Stimulated activated CD8-positive, alpha-beta memory T cell treated with anti-CD3 and anti-CD28 coated beads, Interleukin-2, amount 100 ng/mL, for 1 hour (primary cell): ENCODE measurements at places on chromosomes 7 and 10.
A peak's percentile ranks its signal among the peaks of the same experiment; 100 is the strongest.

DNA sequence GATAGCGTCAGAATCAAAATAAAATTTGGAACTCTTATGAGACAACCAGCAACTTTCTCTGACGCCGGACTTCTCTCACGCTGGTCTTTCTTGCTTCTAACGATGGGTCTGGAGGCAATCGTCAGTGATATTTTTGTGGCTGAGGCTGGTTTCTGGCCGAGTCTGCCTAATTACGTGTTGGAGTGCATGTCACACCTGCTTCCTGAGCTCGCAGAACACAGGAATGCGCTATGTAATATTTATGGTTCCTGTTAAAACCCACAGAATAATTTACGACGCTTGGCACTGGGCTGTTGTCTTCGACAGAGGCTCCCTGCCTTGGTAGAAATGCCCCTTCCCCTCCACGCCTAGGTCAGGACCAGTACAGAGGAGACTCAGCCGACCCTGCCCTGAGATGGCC, 64.9 kb downstream of the NPTX2 start:
- no peak for DNase-seq

DNA sequence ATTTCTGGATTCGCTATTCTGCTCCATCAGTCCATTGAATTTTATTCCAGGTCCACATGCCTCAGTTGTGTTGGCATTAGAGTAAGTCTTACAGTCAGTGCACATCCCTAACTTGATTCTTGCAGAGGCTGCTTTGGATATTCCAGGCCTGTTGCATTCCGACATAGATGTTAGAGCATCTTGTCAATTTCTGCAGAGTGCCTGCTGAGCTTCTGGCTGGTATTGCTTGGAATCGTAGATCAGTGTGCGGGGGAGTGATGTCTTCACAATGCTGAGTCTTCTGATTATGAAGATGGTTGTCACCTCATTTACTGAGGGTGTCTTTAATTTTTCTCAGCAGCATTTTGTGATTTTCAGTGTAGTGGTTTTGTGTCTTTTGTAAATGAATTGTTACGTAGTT, 45.2 kb downstream of the INPP5A start:
- DNase-seq, result no peak

DNA sequence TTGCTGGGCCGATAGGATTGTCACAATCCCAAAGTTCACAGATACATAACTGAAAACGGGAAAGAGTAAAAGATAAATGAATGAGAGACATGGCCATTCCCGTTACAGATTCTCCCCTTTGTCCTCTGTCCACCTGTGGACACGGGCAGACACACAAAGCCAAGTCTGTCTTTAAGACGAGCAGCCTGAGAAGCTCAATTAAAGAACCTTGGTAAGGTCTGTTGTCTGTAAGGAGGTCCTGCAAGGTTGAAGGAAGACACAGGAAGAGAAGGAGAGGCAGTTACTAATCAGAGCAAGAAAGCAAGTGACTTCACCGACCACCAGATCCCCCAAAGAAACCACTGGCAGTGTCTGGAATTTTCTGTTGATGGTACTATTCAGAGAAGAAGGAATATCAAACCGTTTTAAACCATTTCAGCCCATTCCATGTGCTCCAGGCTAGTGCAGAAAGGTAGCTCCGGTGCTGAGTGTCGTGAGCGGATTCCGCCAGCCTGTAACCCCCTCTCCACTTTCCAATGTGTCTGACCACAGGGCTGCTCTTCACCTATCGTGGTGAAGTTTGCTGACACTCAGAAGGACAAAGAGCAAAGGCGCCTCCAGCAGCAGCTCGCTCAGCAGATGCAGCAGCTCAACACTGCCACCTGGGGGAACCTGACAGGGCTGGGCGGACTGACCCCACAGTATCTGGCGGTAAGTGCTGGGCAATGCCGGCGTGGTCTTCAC, 252.6 kb downstream of the CELF2 start:
- DNase-seq, result peak; percentile 41

GRCh38 chr7:120996333-120996987, 7.9 kb downstream of the CPED1 start:
- DNase-seq, result no peak

DNA sequence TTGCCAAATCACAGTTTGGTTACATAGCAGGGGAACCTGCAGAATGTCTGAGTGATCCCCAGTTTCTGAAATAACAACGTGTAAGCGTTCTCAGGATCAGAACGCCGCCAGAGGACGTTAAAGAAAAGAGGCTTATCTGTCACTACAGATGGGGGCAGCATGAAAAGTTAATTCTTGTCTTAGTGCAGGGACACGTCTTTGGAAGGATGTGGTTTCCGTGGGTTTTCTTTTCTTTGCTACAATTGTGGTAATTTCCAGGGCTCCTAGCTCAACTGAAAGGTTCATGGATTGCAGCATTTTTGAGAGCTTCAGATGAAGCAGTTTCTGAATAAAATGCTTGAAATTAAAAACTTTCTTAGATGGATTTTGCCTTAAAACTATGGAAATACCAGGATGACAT, 106.6 kb downstream of the PRKCQ start:
- DNase-seq, result peak; percentile 20

DNA sequence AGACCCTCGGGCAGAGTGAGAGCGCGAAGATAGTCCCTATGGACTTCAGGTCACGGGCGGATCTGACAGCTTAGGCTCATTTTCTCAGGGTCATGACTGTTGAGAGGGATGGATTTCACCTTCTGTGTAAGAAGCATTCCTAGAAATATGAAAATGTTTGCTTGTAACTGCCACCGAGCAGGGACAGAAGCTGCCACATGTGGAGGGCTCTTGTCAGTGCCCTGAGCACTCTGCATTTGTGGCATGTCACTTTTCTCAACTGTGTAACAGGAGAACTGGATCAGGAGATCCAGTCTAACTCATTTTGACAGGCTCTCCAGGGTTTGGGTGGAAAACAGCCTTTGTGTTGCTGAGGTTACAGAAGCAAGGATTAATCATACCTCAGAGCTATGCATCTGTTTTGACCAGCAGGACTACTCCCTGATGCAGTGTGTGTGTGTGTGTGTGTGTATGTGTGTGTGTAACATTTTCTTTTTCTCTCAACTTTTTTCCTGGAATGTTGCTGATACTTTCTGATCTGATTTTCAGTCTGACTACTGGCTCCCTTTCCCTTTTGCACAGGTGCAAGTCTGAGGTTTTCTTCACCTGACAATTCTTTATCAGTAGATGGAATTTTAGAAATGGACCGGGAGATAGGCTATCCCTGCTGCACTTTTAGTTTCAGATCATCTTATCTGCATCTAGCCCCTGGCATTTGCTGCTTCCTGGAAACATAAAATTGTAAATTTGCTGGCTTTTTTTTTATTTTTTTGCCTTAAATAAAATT, 183.3 kb downstream of the STK31 start:
- no peak for DNase-seq

DNA sequence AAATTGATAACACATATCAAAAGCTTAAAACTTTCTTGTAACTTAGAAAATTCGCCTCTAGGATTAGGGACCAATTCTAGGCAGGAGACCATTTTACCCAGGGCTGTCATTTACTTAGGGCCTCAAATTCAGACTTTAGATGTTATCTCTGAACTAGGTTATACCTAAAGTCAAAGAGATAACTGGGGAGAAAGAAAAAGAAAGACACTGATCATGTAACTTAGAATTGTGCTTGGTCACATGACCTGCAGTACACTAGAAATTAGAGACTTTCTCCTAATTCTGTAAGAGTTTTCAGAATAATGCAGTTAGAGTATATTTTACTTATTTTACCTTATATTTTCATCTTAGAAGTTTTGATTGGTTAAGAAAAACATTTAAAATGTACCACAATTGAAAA, 16.7 kb downstream of the ASB4 start:
- DNase-seq, result no peak

- no peak for DNase-seq
Observed at GRCh38 chr7:27186668-27187474, 1.8 kb upstream of the HOXA11 start.
